ENCODE measurements at places on chromosomes 6 and 20. TPM values are rescaled to one million over a fixed set of nuclear protein-coding genes. Genes with fewer than 3 reads are reported as not detected.

The ADA gene
- 1.1 TPM for total RNA-seq

The PROCR gene
- 17.4 TPM for total RNA-seq

The MAFB gene
- 8.7 TPM for total RNA-seq

The GABRR1 gene
- total RNA-seq = not detected

The CCN2 gene
- total RNA-seq = 65.9 TPM

DNA sequence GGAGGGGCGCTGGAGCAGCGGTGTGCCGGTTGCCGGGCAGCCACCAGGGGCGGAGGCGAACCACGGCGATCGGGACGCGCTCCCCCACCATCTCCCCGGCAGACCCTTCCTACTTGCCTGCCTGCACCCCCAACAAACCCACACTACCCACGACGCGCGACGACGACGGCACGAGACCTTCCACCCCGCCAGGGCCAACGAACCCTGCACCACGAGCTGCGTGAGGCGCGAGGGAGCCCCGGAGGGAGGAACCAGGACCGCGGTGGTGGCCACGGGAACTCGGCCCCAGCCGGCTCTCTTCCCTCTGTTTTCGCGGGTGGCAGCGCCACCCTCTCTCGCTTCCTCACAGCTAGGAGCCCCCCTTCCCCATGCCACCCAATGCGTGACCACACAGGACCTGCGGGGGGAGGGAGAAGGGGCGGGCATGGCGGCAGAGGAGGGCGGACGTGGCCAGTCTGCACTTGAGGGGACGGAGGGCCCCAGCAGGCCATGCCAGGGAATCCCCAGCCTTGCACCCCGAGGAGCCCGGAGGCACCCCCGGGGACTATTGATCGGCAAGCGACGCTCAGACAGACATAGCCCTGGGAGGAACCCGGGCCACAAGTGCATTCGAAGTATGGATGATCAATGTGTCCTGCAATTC lies 1516.4 kb upstream of the DEFB115 start:
- DNase-seq = no peak

GRCh38 chr6:116136933-116137340 lies 11.0 kb upstream of the COL10A1 start:
- DNase-seq = no peak

DNA sequence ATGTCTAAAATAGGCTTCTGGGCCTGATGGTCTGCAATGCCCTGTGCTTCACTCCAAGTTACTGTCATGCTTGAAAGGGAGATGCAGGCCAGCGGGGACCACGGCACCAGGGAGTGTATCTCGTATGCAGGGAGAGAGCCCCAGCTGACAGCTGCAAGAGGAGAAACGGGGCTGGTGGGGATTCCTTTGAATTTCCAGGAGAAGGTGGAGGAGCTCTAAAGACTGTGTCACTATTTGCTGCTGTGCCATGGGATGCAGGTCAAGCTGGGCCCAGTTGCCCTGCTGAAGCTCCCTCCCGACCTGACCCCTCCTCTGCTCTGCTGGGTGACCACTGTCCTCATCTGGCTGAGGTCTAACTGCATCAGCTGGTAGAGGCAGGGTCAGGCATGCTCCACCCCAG lies 989 bp downstream of the CST1 start:
- no peak for DNase-seq

GRCh38 chr6:35034411-35035191 lies 106.5 kb downstream of the TCP11 start:
- no peak for DNase-seq

DNA sequence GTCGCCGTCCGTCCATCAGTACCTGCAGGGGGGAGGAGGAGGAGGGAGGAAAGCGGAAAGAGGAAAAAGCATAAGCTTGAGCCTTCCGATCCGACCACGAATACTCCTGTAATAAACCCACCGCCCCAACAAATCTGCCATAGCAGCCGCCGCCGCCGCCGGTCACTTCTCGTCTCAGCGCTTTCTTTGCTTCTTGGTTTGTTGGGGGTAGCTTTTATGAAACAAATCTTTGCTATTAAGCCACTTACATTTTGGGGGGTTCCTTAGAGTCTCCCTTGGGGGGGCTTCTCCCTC lies 277 bp downstream of the ADGRB3 start:
- DNase-seq = no peak

DNA sequence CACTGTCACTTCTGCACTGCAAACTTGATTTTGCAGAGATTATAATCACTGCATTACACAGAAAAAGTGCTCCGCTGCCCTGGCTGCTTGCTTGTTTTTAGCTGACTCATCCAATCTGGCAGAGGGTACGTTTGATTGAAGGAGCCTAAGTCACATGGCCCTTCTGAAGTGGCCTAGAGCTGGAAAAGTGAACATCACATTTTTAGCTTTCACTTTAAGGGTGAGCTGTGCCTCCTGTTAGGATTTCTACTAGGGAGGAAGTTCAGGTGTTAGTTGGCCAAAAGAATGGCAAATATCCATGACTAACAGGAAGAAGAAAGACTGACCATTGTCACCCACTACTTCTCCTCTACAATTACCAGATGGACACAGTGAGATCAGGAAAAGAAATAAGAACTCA lies 889.1 kb upstream of the MAP3K7 start:
- DNase-seq = no peak

DNA sequence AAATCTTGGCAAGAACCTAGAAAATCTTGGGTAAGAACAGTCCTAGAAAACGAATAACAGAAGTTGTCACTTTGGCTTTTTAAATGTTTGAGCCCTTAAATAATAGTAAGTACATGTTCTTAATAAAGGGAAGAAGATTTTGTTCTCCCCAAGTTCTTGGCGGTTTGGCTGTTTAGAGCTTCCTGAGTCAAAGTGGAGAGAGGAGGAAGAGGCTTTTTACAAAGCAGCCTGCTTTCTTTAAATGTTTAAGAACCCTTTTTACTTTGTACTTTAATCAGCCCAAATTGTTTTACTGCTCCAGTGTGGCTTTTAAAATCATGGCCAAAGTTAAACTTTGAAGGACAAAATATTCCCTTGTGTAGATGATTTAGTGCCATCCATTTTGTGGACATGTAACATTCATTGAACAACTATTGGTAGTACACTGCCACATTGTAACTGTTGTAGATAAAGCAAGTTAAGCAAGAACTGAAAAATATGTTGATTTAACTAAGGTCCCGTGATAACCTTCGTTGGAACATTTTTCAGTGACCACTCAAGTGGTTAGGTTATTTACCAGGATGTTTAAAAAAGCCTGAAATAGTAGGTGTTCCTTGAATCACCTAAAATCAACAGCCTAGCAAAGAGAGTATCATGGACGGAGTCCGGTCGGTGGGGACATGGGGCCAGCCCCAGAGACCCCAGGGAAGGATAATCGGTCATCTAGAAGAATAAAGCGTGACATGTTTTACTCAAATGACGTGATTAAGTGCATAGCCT lies 2.4 kb downstream of the AMD1 start:
- no peak for DNase-seq

GRCh38 chr6:156639009-156639721 lies 138.0 kb upstream of the ARID1B start:
- DNase-seq = no peak

- no peak for DNase-seq
These were observed 35.9 kb downstream of the PLG start for GRCh38 chr6:160737934-160738333.

- DNase-seq = no peak
These were observed 107.4 kb downstream of the COL19A1 start for GRCh38 chr6:69973763-69974162.

DNA sequence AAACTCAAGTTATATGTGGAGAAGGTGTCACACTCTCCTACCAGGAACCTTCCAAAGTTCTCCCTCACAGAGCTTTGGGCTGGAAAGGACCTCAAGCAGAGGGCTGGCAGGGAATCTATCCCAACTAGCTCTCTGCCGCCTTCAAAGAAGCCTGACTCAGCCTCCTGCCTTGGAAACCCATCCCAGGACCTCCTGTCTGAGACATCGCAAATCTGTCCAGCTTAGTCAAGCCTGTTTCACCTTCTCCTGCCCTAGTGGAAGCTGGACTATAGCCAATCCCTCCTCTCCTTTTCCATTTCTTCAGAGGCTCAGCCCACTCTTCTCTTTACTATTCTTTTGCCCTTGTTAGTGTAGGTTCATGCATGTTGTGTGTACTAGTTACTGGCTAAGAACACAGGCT lies 48.2 kb upstream of the FOXP4 start:
- no peak for DNase-seq

- peak; percentile 68 for DNase-seq
These were observed 862 bp downstream of the UCKL1 start for GRCh38 chr20:63955281-63955826.

DNA sequence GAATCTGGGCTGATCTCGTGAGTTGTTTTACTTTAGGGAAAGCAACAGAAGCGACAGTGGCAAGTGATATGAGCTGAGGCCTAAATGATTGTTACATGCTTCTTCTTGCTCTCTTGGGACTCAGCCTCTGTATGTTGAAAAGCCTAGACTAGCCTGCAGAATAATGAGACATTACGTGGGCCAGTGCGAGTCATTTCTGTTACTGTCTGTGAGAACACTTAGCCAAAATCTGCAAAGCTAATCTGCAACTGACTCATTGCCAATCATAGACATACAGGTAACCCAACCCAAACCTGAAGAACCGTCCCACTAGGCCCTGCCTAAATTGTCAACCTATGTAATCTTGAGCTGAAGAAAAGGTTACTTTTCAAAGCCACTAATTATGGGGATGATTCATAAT lies 77.4 kb upstream of the F13A1 start:
- no peak for DNase-seq

DNA sequence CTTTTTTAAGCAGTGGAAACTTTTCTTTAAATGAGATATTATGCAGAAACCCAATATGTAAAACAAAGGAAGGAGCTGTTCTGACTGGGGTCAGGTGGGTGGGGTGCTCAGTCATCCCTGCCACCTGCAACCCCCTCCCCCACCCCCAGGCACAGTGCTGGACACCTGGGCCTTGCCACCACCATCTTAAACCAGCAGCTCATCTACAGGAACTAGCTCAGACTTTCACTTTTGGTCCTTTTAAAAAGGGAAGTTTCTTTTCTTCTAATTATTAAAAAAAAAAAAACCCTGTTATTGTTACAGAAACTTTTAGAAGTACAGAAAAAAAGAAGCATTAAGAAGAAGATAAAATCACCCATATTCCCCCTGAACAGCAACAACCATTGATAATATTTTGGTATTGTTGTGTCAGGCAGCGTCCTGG lies 37.1 kb downstream of the PPP1R16B start:
- no peak for DNase-seq

DNA sequence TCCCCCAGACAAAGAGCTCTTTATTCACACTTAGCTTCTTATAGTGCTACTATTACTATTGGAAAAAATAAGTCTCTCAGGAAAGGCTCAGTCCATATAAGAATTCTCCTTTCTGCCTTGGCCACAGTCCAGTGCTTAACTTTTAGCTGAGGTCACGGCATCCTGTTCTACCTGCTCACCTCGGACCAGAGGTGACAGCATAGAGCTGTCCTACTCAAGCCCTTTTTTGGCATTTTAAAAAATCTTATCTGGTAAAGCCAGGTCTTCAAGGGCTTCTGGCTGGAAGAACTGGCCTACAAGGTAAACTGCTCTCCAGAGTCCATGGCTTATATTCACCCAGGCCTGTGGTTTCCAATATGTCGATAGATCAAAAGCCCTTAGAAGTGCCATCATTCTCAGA lies 109.7 kb downstream of the RCAN2 start:
- no peak for DNase-seq

Data from ovary (tissue), 10 donors.